ENCODE measurements at places on chromosomes 7 and 10. TPM values are rescaled to one million over a fixed set of nuclear protein-coding genes. Genes with fewer than 3 reads are reported as not detected.

DNA sequence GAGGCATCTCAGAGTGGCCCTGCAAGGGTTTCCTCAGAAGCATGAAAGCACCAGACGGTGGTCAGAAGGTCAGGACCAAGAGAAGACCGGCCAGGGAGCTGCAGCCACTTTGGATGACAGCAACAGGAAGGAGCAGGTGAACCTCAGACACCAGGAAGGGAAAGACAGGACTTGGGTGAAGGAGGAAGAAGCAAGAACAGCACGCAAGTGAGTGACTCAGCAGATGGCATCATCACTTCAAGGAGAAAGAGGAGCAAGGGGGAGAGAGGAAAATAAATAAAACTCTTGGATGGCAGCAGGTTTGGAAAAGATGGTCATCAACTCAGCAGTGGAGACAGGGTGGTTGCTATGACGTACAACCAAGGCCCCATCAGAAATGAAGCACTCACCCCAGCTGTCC lies 31.6 kb downstream of the NCAPG2 start:
- DNase-seq, result no peak

DNA sequence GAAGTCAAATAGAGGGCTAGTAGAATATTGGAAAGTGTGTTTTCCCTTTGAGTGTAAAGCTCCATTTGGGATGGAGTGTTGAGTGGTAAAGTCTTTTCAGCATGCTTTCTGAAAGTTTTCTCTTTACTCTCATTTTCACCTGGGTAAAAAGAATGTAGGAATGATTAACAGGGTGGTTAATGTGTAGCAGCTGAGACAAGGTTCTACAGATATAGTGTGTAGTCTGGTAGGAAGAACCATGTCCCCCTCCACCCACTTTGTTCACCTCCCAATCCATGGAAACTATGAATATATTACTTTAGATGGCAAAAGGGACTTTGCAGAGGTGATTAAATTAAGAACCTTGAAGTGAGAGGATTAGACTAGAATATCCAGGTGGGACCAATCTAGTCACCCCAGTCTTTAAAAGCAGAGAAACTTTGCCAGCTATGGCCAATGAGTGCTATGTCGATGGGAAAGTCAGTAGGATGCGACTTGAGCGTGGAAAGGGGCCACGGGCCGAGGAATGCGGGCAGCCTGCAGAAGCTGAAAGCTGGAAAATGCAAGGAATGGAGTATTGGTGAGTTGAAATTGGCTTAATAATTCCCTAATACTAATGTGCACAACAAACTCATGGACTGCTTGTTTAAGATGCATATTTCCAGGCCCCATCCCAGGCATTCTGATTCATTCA lies 166.3 kb upstream of the AHR start:
- DNase-seq, result no peak

- no peak for DNase-seq
These were observed 92.5 kb downstream of the KLF6 start for GRCh38 chr10:3692387-3692999.

- DNase-seq, result no peak
These were observed 435.8 kb upstream of the MGMT start for GRCh38 chr10:129030996-129031843.

DNA sequence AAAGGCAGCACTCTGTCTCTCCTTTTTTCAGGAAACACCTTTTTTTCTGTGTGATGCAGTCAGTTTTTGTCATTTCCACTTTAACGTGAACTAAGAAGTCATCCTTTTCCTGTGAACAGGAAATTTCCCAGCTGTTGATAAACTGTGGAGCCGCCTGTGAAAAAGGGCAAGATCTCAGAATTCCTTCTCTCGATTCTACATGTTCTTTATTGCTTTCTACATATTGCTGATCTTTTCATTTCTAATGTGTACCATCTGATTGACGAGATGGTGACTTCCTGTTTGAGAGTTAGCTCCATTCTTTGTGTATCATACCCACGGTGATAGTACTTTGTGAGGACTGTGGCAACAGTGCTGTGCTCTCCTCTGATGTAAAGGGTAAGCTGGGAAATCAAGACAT lies 50.4 kb downstream of the ADD3 start:
- DNase-seq, result no peak

GRCh38 chr10:113310347-113310746 lies 242.5 kb upstream of the HABP2 start:
- DNase-seq, result no peak

DNA sequence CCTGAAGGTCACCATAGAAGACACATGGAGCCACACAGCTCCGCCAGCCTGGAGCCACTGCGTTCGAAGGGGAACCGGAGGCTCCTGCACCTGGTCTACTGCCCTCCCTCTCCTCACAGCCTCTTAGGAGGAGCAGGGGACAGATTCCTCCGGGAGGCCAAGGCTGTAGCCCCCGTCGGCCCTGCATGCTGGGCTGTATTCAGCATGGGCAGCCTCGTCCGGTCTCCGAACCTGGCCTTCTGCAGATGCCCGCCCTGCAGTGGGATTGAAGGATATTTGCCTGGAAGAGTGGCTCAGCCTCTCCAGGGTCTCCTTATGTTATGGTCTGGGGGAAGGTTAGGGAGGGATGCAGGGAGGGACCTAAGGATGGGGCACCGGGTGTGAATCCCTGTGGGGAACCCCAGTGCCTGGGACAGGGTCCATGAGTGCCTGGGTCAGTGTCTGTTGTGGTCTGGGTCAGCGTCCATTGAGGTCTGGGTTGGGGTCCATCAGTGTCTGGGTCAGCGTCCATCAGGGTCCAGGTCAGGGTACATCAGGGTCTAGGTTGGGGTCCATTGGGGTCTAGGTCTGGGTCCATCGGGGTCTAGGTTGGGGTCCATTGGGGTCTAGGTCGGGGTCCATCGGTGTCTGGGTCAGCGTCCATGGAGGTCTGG lies 13.0 kb upstream of the SCART1 start:
- DNase-seq, result no peak

GRCh38 chr10:23676296-23676695 lies 237.4 kb downstream of the OTUD1 start:
- DNase-seq, result no peak

DNA sequence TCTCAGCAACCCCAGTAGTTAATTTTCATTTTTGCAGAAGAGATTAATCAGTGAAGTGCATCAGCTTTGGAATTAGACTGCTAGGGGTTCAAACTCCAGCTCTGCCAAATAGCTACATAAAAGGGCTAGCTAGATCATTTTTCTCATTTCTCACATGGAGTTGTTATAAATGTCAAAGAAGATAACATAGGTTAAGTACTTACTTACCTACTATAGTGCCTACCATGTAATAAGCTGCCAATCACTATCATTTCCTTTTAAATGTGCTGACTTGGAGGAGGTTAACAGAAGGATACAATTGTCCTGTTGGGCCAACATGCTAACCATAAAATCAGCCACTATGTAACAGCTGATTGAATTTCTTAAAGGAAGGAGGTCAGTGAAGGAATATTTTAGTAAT lies 40.7 kb downstream of the KDM7A start:
- no peak for DNase-seq

DNA sequence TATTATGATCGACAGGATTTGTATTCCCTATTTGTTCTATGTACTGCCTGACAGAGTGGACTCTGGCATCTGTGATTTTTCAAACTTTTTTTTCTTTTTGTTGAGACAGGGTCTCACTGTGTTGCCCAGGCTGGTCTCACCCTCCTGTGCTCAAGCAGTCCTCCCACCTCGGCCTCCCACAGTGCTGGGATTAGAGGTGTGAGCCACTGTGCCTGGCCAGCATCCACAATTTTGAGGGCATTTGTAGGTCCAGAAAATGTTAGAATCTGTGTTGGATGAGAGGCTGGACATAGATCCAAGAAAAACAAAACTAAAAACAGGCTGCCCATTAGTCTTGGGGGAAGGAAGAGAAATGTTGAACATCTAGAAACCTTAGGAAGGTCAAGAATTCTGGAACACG lies 34.3 kb downstream of the SGPL1 start:
- DNase-seq, result no peak

DNA sequence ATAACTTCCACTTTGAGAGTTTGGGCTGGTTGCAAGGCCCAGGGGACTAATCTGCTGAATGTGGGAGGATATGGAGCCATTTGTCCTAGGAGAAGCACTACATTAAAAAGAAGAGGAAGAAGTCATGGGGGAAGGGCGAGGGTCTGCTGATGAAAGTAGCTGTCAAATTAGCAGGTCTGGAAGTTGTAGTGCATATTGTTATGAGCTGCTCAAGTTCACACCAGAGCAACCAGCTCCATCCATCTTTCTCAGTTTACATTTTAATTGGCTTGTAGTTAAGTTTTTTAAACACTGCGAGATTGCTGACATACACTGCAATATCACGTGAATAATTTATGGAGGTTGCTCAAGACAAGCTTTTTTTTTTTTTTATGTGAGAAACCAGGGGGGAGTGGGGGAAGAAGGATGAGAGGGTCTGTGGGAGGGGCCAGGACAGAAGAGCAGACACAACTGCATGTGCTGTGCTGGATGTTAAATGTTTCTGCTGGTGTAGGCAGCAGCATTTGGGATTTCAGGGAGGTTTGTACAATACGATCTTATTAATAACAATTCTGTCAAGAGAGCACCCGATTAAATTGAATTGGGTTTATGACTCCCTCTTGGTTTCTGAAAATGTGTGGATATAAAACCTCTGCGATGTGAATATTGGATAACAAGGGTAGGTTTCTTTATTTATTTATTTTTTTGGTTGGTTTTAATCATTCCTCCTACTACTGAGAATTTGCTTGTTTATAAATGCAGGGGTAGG lies 759.0 kb upstream of the GALNT17 start:
- DNase-seq, result no peak

- no peak for DNase-seq
These were observed 105.3 kb downstream of the PPP1R3A start for GRCh38 chr7:113813471-113813870.

DNA sequence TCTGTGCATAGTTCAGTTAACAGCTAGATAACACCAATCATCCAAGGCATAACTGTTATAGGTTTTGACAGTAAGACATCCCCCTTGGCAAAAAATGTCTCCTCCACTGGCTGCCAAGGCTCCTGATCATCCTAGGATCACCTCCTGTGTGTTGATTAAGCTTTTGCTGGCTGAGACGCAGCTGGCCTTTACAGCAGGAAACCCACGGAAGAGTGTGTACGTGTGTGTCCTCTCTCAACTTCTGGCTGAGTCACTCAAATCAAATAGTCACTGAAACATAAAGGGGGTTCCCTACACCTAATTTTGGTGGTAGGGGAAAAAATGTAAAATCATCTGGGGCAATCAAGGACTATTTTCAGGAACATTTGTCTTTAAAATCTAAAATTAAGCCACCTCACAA lies 208.8 kb downstream of the CTNNA3 start:
- no peak for DNase-seq

The SKIDA1 gene
- 1.5 TPM for total RNA-seq

The UCN3 gene
- not detected for total RNA-seq

The UPK3B gene
- not detected for total RNA-seq

The PKD2L1 gene
- not detected for total RNA-seq

Measured in kidney epithelial cell (primary cell).